ENCODE measurements at places on chromosomes 7 and 10. TPM values are rescaled to one million over a fixed set of nuclear protein-coding genes. Genes with fewer than 3 reads are reported as not detected.

Gene ARL3
- 9.6 TPM for total RNA-seq

Gene NCF1
- total RNA-seq, result not detected

Gene PAPOLB
- total RNA-seq, result 0.19 TPM

Gene HEPACAM2
- not detected for total RNA-seq

Gene SFRP5
- not detected for total RNA-seq

Gene PGAM2
- 1.2 TPM for total RNA-seq

Gene CCDC71L
- total RNA-seq, result 24.2 TPM

Gene EIF5AL1
- 0.53 TPM for total RNA-seq

Gene MDFIC
- total RNA-seq, result 31.0 TPM

Gene HOXA11
- not detected for total RNA-seq
